ENCODE measurements at places on chromosomes 2 and 18.

DNA sequence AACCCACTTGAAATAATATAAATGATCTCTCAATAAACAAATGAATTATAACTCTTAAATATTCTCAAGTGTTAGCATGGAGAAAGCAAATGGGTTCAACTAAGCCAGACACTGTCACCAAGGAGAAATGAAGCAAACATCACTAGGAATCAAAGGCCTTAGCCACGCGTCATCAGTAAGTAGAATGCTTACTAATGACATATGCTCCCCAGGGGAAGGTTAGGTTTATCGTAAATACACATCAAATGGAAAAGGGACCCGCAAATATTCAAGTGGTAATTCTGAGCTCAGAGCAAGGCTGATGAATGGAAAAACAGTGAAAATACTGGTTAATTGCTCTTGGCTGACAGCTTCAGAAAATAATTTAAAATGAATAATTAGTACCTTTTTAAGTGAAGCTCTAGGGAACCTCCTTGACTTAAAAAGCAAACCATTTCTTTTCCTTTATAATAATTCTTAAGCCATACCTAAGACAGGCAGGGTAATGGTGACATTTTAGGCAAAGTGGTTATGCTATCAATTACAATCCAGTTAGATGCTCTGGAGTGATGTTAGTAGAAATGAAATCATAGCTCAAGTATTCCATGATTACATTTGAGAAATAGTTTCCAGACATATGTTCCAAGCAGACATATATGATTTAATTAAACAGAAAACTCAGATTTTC, 101.5 kb downstream of the ALPK2 start:
- DNase-seq: no peak

DNA sequence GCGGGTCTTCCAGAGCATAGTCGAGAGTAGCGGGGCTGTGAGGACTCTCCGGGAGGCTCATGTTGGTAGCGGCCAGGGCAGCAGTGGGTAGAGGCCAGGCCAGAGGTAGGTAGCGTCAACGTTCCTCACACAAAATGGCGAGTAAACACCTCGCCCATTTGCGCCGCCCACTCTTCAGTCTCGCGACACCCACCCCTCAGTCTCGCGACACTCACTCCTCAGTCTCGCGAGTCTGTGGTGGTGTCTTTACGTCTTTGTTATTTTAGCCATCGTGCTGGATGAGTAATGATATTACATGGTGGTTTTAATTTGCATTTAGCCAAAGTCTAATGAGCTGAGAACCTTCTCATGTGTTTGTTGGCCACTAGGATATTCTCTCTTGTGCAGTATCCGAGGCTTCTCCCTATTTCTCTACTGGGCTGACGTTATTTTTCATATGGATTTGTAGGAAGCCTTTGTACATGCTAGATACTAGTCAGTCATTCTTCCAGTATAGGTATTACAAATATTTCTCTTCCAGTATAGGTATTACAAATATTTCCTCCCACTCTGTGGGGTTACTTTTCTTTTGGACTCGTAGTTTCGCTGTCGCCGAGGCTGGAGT, at the start of gene TSPYL6:
Gene TSPYL6, minus strand, starts transcription at position 139 of the 604 bp plus-strand sequence. Its CDS starts 78 bp downstream, at position 61.
- no peak for DNase-seq

- DNase-seq: no peak
Observed at GRCh38 chr2:47697000-47697601, 85.8 kb upstream of the MSH6 start.

DNA sequence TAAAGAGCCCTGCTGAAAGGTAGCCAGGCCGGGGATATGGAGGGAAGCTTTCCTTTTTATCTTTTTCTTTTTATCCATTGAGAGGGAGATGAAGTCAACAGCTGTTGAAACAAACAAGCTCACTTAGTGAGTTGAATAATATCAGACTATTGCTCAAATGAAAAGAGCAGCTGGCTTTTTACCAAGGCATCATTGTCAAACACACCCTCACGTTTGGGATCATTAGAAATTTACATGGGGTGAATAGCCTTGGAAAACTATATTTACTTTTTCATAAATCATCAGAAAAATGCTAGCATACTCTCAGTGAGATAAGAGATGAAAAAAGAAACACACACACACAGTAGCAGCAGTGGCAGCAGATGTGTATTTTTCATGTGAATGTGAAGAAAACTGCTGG, 71.5 kb upstream of the HNMT start:
- no peak for DNase-seq

DNA sequence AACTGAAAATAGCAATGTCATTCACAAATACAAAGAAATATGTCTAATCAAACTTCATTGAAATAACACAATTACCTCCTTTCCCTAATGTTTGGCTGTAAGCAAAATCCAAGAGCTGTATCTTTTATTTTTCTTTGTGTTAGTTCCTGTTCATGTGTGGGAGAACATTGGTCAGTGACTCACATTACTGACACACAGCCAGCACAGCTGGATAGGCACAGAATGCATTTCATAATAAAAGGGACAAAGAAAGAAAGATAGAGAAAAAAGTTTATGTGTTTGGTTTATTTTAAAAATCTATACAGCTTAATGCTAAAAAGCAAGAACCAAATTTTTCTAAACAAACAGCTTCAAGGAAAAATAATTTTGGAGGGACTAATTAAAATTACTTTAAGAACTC, 185.6 kb upstream of the COL3A1 start:
- DNase-seq: no peak

GRCh38 chr18:10928772-10929373, 220.5 kb downstream of the PIEZO2 start:
- no peak for DNase-seq

- no peak for DNase-seq
Observed at GRCh38 chr18:35618696-35619095, 37.2 kb downstream of the GALNT1 start.

DNA sequence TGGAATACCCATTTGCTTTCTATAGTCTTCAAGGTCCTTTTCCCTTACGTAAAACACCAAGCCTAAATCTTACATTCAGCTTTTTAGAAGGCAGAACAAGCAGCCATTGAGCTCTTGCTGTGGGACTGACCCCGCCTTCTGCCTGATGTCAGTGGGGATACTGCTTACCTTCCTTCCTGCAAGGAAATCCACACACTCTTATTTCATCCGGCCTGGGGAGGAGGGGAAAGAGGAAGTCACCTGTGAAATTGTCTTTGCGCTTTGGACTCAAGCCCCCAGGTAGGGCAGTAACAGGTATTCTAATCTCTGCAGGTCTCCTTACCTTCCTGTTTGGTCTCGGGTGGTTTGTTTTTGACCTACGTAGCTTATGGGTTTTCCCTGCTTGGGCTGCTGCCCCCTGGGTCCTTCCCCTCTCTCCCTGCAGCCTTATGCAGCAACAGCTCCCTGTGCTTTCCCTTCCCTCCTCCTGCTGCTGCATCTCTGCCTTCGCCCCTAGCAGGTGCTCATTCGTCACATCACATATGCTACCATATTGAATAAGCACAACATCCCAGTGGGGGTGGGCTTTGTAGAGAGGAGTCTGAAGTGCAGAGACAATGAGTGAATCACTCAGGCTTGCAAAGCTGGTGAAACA, 402.5 kb upstream of the TRIB2 start:
- DNase-seq: no peak

DNA sequence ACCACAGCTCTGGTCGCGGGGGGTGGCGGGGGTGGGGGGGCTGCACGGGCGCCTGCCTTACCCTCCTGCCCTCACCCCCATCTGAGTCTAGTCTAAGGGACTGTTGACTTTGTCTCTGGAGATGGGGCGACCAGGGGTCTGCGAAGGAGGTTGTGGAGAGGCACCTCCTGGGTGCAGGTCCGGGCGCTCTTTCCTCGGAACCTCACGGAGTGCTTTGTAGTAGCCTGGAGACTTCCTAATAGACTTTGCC, 141.3 kb downstream of the MEIS1 start:
- no peak for DNase-seq

DNA sequence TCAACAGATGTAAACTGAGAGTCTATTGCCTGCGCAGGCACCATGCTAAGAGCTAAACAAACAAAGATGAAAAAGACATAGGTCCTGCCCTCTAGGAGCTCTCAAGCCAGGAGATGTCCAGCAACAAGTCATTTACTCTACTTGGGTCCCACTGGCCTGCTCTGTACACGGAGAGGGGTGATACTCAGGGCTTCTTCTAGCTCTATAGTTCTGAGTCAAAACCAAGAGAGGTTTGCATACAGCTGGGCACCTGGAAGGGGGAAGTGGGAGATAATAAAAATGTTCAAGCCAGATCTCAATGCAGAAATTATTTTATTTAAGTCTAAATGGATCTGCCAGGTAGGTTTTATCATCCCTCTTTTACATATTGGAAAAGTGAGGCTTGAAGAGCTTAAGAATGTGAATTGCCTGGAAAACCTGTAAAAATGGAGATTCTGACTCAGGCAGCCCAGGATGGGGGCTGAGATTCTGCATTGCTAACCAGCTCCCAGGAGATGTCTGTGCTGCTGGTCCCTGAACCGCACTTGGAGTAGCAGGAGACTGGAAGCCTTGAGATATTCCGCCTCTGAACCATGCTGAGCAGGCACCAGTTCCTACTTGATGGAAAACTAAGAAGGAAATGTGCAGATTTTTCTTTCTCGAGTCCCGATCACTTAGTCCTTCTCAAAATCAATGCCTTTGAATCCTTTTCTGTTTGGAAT, 201.1 kb downstream of the PRKCE start:
- no peak for DNase-seq

Data from stimulated activated CD4-positive, alpha-beta T cell treated with anti-CD3 and anti-CD28 coated beads, Interleukin-1b, Interleukin-23, amount 100 ng/mL, for 4 hours (primary cell).